Globus pallidus (tissue), 1 donor: ENCODE measurements at places on chromosomes 7 and 10.
A peak's percentile ranks its signal among the peaks of the same experiment; 100 is the strongest.

- DNase-seq: no peak
Observed at GRCh38 chr10:84196083-84196482, 1.7 kb downstream of the CDHR1 start.

DNA sequence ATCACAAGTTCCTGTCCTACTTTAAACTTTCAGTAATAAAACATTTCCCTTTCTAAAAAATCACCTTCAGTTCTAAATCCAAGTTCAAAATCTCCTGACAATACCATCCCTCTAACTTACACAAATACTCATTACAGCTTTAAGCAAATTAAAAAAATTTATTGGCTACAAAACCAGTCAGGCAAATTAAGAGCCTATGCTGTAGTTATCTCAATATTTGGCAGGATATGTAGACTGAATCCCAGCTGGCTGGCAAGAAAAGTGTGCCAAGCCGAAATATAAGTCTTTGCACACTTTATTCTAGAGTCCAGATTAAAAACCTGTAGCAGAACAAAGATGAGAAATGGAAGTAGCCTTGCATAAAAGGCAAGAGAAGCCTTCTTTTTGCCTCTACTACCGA, 9.5 kb downstream of the WAPL start:
- no peak for DNase-seq

- DNase-seq: no peak
Observed at GRCh38 chr7:157564517-157565177, 227.8 kb downstream of the DNAJB6 start.

DNA sequence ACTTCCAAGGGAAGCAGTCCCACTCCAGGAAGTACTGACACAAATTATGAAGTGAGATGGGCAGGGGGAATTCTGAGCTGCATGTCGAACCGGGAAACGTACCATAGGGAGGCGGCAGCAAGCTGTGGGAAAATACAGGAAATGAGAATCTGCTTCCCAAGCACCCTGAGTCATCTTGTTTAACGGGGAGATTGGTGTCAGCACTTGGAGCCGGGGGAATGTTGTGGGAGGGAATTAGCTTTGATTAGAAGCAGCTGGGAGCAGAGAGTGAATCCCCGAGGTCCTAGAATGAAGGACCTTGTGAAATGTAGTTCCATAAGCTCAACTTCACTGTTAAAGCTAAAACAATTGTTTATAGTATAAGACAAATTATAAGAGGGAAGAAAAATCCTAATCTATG, 141.4 kb upstream of the PRKCQ start:
- DNase-seq: peak; percentile 32

DNA sequence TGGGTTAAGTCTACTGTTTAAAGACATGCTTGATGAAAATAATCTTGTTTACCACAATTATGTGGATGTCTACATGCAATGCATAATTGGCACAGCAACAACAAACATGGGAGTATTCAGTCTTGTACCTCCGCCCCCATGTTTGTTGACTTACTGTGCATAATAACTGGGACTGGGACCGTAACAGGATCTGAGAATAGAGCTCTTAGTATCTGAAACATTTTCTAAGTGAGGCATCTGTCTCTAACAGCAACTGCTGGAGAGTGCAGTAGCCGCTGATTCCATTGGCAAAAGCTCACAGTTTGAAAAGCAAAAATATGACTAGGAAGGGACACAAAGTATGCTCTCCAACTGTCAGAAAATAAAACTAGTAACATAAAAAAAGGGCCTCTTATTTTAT, 61.6 kb downstream of the ENO4 start:
- DNase-seq: no peak

GRCh38 chr7:22357311-22358175, 589 bp upstream of the RAPGEF5 start:
- DNase-seq: no peak

DNA sequence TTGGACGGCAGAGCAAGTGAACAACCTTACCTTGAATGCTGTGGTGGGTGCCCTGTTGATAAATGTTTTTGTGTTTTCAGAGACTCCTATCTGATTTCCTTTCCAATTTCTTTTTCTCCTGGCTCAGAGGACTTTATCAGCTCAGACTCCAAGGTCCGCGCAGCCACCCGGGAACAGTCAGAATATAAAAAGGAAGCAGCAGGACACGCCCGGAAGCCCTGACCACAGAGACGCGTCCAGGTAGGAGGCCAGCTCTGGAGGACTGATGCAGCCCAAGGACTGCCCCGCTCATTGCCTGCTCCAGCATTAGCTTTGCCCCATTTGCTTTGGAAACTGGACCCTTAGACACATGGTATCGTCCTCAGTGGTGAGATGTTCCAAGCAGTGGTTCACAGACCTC, 61.3 kb downstream of the TACC2 start:
- DNase-seq: no peak

- DNase-seq: no peak
Observed at GRCh38 chr7:79854621-79855020, 280.0 kb upstream of the GNAI1 start.

- DNase-seq: no peak
Observed at GRCh38 chr7:128022631-128023532, 8.4 kb downstream of the LRRC4 start.

- peak; percentile 87 for DNase-seq
Observed at GRCh38 chr10:22805304-22805703, 90.9 kb upstream of the PIP4K2A start.

- no peak for DNase-seq
Observed at GRCh38 chr7:148720472-148720871, 21.8 kb downstream of the CUL1 start.

GRCh38 chr10:58385784-58386112, 538 bp downstream of the TFAM start:
- DNase-seq: no peak

DNA sequence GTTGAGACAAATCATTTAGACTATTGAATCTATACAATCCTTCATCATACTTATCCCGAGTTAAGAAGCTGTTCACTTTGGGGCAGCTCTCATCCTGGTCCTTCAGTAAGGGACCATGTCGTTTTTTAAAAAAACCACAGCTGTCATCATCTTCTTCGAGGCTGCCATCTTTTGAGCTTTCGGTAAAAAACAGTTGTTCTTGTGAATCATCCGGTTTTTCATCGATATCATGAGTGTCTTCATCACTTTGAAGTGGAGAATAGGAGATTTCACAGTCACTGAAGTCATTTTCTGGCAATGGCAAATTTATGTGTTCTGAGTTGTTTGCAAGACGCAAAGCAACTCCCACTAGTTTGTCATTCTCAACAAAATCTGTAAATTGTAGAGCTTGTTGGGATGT, 3.9 kb downstream of the DCLRE1A start:
- no peak for DNase-seq

- DNase-seq: no peak
Observed at GRCh38 chr10:14781763-14782162, 7.1 kb upstream of the FAM107B start.

GRCh38 chr7:102169651-102170392, 116.8 kb upstream of the SH2B2 start:
- DNase-seq: no peak

DNA sequence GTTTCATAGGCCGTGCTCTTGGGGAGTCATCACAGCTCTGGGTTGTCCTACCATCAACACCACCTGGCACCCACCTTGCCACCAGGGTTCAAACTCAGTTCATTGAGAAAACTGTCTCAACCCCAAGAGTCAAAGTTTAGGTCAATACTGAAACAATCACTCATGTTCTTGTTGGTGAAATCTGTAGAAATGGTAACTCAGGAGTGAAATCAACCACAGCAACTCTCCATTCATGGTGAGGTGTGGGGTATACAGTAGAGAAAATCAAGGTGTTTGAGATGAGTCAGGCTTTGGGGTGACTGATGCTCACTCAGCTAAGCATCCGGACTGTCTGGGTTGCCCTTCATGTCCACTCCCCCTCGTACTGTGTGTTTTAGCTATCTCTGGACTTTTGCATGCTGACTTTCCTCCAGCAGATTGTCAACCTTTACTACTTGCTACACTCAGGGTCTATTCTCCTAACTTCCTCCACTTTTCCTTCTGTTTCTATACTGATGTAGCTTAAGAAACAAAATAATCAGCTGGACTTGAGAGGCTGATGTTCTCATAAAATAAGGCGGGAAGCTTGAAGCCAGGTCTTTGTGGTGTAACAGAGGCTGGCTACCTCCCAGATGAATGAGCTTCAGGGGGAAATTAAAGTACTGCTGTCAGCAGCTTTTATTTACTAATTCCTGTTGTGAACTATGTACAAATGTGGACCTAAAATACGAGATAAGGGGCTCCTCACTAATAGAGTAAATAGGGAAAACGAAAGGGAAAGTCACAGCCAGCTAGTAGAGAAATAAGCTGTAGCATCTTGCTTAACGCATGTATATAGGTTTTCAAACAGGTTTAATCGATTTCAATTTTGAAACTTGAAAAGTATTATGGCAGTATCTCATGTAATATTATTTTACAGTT, 173.6 kb upstream of the AKR1E2 start:
- no peak for DNase-seq

GRCh38 chr10:93088466-93088865, 14.8 kb downstream of the CYP26A1 start:
- no peak for DNase-seq

DNA sequence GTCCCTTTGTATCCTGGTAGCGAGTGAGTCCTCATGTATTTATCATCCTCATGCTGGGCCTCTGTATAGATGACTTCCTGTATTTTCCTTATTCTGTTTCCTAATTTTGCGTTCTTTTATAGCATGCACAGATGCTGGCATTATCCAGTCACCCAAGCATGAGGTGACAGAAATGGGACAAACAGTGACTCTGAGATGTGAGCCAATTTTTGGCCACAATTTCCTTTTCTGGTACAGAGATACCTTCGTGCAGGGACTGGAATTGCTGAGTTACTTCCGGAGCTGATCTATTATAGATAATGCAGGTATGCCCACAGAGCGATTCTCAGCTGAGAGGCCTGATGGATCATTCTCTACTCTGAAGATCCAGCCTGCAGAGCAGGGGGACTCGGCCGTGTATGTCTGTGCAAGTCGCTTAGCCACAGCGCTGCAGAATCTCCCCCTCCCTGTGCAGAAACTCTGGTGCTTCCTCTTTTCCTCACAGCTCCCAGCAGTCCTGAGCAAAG, 183.1 kb upstream of the PRSS58 start:
- DNase-seq: no peak

- DNase-seq: peak; percentile 70
Observed at GRCh38 chr10:33661580-33662336, 327.3 kb upstream of the NRP1 start.

GRCh38 chr7:99409806-99410205, 1.0 kb downstream of the BUD31 start:
- no peak for DNase-seq

GRCh38 chr7:64774204-64774842, 19.9 kb upstream of the ZNF138 start:
- no peak for DNase-seq

- no peak for DNase-seq
Observed at GRCh38 chr10:28082885-28083284, 84.0 kb upstream of the ODAD2 start.

GRCh38 chr7:127619681-127620405, 1.9 kb upstream of the PAX4 start:
- no peak for DNase-seq

GRCh38 chr10:81116201-81116600, 578.5 kb downstream of the SH2D4B start:
- no peak for DNase-seq

DNA sequence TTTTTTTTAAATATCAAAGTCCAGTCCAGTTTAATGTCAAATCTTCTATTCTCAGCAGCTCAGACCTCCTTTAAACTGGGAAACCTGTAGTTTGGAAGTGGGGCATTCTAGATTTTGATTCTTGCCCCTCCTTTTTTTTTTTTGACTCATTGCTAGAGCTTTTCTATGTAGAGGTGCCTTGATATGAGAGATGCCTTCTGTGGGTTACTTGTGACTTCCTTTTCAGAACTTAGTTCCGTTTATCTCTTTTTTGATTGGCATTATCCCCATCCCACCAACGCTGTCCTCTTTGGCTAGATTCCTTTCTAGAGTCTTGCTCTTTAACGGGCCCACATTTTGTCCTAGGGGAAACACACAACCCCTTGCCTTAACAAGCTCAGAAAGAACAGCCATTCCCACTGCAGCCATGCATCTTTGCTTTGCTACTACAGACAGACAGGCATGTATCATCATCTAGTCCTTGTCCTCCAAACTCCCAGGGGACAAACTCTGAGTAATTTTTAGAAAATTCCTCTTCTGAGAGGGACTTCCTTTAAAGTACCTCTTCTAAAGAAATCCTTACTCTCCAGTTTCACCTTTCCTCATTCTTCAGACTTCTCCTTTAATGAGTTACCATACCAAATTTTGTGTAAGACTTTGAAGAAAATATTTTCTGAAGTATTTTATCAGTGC, 153.6 kb downstream of the PHF14 start:
- DNase-seq: no peak

DNA sequence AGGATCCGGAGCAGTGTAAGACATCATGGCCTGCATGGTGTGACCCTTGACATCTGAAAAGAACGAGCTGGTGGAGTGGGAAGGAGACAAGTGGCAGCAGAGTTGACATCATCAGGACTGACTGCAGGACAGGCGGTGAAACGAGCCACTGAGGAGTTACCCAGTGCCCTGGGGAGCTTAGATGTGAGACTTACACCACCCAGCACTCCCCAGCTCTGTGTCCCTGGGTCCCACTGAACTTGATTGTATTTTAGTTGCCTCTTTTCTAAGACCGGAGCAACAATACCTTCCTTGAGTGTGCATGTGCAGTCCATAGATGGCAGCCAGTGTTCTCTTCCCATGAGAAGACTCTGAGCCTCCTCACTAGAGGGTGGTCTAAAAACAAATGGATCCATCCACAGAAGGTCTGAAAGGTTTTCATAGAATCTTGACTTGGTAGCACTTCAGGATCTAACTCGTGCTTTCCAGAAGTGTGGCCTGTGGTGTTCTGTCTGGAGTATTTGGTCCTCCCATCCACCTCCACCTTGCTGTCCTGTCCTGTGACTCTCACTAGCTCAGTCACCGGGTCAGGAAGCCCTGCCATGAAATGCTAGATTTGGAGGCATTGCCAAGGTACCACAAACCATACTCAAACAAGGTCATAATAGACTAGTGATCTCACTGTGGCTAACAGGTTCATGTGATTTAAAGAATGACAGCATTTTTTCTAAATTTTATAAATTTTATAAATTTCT, 59.0 kb downstream of the IKZF1 start:
- no peak for DNase-seq

- no peak for DNase-seq
Observed at GRCh38 chr7:151168003-151168786, 701 bp upstream of the GBX1 start.
